ENCODE measurements at places on chromosomes 3 and 15. TPM values are rescaled to one million over a fixed set of nuclear protein-coding genes. Genes with fewer than 3 reads are reported as not detected.

TIMP4 gene
- 16.1 TPM for total RNA-seq

LYZL4 gene
- total RNA-seq = not detected

P2RY13 gene
- total RNA-seq = not detected

UACA gene
- total RNA-seq = 16.9 TPM

KCNAB1 gene
- 0.69 TPM for total RNA-seq

SERINC4 gene
- not detected for total RNA-seq
